NCI-H510A (cell line): ENCODE measurements at places on chromosomes 1 and 21.

- DNase-seq = no peak
Observed at GRCh38 chr1:100769906-100770646, 50.5 kb downstream of the VCAM1 start.

GRCh38 chr1:25672763-25673409 lies 56.3 kb downstream of the MAN1C1 start:
- DNase-seq = no peak

GRCh38 chr1:70587872-70588366 lies 176.9 kb downstream of the CTH start:
- no peak for DNase-seq

- peak; percentile 25 for DNase-seq
Observed at GRCh38 chr1:70034403-70034802, 171.0 kb downstream of the LRRC40 start.

DNA sequence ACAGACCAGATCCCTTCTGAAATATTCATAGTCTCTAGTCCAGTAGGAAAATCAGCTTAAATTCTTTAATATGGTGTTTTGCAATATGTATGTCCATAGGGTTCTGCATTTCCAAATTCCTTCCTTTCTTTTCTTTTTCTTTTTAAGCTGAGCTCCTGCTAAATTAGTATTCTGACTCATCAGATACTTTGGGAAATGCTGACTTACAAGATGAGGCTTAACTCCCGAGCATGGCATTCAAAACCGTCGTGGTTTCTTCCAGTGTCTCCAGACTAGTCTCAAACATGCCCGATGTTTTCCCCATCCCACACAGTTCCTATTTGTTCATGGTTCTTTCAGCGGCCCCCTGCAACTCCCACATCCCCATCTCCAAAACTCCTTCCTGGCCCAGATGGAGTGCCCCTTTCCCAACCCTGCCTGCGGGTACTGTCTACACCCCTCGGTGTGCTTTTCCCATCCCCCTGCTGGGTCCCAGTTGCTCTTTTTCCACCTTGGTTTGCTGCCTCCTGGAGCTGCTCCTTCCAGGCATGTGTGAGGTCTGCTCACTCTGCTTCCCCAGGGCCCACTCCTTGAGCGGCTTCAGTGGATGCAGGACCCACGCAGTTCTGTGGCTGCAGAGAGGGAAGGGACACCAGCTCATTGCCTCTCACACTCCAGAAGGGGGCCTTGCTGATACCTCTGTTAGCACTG lies 19.5 kb upstream of the ETV3 start:
- DNase-seq = no peak

DNA sequence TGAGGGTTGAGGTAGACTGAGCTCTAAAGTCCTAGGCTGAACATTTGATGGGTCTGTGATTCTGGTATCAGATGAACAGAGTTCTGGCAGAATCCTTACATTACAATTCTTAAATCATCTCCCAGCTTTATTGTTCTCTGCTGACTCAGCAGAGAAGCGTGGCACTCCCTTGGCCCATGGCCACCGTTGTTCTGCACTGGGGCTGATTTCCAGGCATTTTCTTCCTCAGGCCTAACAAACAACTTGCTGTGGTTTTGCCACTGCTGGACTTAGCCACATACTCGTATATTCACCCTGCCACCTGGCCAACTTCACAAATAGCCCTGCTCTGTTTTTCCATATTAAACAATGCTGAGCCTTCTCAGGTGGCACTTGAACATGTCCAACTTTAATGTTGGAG lies 223.2 kb downstream of the TNR start:
- DNase-seq = peak; percentile 58

DNA sequence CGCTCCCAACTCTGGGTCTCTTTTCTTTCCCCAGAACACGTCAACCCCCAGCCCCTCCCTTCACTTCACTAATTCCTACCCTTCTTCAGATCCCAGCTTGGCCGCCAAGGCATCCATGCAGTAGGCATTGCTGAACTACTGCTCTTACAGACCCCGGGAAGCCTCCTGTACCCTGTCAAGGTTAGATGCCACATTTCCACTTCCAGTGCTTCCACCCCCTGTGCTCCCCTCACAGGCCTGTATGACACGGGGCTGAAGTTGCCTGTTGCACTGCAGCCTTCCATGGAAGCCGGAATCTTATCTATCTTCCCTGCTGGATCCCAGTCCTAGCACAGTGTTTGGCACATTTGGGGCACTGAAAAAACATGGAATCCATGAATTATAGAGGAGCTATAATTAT lies 99.0 kb upstream of the SOD1 start:
- DNase-seq = no peak

DNA sequence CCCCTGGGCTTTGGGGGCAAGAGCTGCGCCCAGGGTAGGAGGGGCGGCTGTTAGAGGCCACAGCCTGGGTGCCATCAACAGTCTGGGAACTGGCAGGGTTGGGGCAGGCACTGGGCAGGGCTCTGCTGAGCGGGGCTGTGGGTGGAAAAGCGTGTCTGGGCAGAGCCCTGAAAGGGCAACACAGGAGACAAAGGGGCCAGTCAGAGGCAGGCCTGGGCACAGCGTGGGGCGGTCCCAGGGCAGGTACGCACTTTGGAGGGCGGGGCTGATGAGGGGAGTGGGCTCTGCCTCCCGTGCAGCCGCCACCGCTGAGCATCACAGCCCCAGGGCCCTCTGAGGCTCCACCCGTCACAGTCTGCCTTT lies 13.9 kb downstream of the CELSR2 start:
- no peak for DNase-seq

DNA sequence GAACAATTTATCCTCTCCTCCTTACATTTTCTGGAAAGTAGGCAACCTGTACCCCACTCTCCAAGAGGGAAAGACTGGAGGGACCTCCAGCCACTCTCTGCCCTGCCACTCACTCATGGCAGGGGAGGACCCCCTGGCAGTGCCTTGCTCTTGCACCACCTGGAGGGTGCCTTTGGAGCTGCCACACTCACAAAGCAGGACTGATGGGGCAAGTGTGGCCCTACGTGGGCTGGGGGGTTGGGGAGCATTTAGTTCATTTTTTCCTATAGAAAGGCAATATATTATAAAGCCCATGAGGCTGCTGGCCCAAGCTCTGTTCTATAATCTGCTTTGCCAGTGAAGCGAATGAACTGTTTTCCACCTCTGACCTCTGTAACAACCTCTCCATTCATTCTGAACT lies 50.3 kb downstream of the GPR161 start:
- no peak for DNase-seq

DNA sequence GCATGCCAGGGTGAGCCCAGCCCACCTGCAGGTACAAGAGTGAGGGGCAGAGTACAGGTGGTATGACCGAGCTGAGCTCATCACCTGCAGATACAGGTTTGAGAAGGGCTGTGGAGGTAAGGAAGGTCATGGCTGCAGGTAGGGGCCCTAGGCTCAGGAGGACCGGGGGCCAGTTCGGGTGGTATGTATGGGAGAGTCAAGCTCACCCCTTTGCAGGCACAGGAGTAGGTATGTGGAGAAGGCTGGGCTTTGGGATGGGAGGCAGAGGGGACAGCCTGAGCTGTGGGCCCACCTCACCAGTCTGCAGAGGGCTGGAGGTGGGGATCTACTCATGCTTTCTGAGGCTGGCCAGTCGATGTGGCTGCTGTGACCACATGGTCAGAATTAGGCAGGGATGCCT lies 17.2 kb downstream of the PODN start:
- DNase-seq = no peak

- no peak for DNase-seq
Observed at GRCh38 chr1:44336668-44337067, 18.4 kb downstream of the ERI3 start.

GRCh38 chr1:26164036-26164860 lies 4.5 kb downstream of the C1orf232 start:
- DNase-seq = no peak

- no peak for DNase-seq
Observed at GRCh38 chr1:240491156-240491555, 120.8 kb downstream of the GREM2 start.

GRCh38 chr1:57623039-57623790 lies 199.4 kb upstream of the DAB1 start:
- DNase-seq = no peak

- no peak for DNase-seq
Observed at GRCh38 chr1:176869577-176869976, 294.9 kb downstream of the ASTN1 start.

DNA sequence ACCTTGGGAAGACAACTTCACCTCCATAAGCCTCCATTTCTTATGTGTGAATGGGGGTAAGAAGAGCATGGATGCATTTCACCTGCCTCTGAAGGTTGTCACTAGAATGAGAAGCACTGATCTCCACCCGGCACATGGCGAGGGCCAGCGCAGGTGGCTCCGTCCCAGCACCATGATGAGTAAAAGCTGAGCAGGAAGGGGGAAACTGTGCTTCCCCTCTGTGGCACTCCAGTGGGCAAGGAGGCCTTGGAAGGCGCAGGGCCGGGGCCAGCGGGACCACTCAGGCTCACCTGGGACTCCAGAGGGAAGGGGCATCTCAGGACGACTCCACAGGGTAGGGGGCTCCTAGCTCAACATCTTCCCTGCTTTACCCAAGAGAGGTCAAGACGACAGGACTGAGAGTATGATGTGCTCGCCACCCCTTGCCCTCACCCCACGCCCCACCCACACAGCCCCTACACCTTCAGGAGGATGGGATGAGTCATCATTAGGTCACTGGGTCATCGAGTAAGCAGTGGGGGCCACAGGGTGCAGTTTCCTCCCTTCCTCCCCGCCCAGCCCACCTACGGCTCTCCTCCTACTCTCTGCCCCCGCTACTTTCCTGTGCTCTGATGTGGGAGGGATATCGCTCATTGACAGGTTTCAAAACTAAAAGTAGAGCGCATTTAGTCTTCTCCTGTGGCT lies 112.1 kb downstream of the HIVEP3 start:
- DNase-seq = no peak

GRCh38 chr1:86551305-86551704 lies 4.4 kb downstream of the CLCA4 start:
- DNase-seq = no peak

DNA sequence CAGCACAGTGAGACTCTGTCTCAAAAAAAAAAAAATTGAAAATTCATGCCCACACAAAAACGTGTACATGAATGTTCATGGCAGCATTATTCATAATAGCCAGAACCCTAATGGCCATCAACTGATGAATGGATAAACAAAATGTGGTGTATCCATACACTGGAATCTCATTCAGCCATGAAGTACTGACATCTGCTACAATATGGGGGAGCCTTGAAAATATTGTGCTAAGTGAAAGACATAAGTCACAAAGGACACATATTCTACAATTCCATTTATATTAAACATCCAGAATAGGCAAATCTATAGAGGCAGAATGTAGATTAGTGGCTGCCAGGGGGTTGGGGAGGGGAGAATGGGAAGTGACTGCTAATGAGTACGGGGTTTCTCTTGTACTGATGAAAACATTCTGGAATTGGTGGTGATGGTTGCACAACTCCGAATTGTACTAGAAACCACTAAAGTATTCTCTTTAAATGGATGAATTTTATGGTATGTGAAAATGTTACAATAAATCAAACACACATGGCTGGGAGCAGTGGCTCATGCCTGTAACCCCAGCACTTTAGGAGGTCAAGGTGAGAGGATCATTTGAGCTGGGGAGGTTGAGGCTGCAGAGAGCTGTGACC lies 33.0 kb upstream of the KCNN3 start:
- DNase-seq = no peak

DNA sequence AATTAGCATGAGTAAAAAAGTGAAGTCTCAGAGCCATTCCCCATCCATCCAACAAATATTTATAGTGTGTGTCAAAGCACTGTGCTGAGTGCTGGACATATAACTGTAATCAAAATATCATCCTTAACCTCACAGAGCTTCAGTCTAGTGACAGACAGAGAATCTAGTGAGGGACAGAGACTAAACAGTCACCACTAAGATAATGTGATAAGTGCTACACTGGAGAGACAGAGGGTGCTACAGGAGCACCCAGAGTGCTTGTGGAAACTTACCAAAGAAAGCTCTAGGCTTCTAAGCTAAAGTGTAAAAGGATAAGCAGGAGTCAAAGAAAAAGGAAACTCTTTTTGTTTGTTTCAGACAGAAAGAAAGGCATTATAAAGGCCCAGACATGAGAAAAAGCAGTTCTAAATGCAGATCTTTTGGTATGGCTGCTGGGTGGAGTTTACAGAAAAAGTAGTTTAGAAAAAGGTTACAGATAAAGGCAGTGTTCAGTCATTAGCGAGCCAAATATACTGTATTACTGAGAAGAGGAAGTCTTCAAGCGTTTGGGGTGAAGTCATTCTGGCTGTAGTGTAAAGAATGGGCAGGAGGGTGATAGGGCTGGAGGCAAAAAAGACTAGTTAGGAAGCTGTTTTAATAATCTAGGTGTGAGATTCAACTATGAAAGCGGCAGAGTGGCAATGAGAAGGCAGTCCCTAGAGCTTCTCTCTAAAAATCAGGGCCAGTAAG lies 83.8 kb downstream of the SCMH1 start:
- DNase-seq = no peak

- peak; percentile 48 for DNase-seq
Observed at GRCh38 chr1:32900956-32901822, at the start of gene TMEM54. TSS of gene TMEM54 (minus strand) at chr1:32901389. CDS start at chr1:32901238, 151 bp downstream.

DNA sequence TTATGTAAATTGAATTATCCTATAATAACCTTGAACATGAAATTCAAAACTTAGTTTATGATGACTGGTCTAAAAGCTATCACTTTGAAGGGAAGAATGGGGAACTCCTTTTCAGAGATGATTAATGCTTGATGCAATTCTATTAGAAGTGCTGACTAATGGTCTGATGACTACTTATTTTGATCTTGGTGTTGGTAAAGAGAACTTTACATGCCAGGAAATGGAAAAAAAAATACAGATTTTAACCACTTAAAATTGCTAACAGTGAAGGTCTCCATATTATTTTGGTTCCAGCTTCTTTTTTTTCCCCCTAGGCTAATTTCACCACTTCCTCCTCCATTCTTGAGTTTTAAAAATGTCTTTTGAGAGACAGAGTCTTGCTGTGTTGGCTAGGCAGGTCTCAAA lies 22.9 kb downstream of the S1PR1 start:
- DNase-seq = no peak

GRCh38 chr1:30697571-30698376 lies 25.6 kb downstream of the MATN1 start:
- no peak for DNase-seq

GRCh38 chr1:79561521-79561978 lies 555.0 kb upstream of the ADGRL4 start:
- no peak for DNase-seq
